PC-9 (cell line): ENCODE measurements at places on chromosomes 5 and 9.
A peak's percentile ranks its signal among the peaks of the same experiment; 100 is the strongest.

DNA sequence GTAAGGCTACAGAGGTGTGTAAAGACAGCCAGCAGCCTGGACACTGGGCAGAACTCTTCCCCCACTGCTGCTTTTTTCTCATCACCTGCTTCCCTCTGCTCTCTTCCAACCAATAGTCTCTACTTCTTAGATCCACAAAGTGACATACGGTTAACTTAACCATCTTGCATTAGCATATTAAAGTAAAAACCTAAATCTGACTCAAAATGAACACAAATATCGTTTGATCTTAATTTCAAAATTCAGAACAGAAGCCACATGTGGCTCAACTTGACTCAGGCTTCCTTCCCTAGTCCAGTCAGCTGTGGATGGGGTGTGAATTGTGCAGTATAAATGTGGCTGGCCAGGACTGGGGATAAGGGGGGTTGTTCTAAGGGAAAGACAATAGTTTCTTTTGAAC is 114.3 kb downstream of the STARD4 start:
- DNase-seq, result no peak

- no peak for DNase-seq
Measured at GRCh38 chr5:139126711-139127111, 71.5 kb downstream of the SIL1 start.

DNA sequence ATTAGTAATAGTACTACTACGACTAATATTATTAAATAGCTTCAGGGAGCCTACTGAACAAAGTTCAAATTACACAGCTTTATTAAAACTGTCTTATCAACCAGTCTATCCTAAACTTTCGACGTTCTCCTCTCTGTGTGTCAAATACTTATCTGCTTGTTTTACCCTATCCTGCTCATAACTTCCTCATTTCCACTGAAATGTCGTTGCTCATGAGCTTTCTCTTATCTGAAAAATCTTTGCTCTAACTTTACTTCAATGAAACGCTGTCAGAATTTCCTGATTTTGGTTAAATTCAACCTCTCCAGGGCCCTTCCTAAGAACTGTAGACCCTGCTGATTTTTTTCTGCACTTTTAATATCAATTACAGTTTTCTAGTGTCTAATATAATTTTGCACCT is 1431.0 kb upstream of the WWC1 start:
- no peak for DNase-seq

GRCh38 chr5:139473105-139473504 is 2.3 kb downstream of the SMIM33 start:
- no peak for DNase-seq

DNA sequence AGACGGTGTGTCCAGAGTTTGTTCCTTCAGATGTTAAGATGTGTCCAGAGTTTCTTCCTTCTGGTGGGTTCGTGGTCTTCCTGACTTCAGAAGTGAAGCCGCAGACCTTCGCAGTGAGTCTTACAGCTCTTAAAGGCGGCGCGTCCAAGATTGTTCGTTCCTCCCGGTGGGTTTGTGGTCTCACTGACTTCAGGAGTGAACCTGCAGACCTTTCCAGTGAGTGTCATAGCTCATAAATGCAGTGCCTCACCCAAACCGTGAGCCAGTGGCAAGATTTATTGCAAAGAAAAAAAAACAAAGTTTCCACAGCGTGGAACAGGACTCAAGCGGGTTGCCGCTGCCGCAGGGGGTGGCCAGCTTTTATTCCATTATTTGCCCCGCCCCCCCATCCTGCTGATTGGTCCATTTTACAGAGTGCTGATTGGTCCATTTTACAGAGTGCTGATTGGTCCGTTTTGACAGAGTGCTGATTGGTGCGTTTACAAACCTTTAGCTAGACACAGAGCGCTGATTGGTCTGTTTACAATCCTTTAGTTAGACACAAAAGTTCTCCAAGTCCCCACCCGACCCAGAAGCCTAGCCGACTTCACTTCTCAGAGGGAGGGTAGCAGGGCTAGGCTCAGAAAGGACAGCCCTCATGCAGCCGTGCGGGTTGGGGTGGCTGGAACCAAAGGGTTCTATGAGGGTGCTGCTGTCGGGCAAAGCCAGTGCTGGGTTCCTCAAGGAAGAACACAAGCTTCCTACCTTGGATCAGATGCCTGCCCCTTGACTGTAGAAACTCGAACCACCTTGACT is 9.1 kb upstream of the RNF130 start:
- no peak for DNase-seq

DNA sequence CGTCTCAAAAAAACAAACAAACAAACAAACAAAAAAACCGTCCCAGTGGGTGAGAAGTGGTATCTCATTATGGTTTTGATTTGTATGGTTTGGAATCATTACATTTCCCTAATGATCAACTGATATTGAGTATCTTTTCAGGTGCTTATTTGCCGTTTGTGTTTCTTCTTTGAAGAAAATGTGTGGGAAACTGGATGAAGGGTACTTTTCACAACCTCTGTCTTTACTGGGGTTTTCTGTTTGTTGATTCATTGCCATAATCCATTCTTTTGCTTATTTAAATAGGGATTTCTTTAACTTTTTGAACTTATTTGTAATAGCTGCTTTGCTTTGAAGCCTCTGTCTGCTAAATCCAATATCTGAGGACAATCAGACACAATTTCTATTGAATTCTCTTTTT is 9.2 kb upstream of the BICD2 start:
- no peak for DNase-seq

GRCh38 chr9:123116036-123116435 is 82.6 kb downstream of the GPR21 start:
- DNase-seq, result no peak

DNA sequence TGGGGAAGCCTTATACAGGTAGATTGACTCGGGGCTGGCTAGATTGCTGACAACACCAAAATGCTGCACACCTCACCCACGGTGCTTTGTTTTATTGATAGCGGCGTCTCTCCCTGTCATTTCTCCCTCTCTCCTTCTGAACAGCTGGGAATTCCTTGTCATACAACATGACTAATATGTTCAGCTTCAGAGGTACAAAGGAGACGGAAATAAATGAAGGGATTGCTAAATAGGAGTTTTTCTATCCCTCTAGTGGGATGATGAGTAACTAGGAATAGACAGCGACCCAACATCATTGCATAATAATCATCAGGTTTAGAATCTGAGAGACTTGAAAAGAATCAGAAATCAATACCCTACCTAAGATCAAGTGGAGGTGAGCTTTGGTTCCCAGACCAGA is 337.7 kb upstream of the PANK3 start:
- no peak for DNase-seq

DNA sequence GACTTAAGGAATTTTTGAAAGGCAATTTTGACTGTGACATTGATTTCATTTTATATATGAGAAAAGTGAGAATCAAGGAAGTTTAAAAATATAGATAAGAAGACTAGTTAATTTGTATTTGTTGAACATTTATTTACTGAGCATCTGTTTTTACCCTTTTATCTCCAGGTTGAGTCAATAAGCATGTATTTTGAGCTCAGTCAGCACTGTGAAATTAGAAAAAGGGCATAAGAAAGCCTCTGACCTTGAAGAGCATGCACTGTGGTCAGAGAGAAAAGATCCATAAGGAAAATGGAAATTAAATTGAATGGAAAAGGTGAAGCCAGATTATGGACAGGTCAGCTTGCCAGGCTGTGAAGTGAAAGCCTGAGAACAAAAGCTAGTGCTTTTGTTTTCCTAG is 44.4 kb downstream of the ELL2 start:
- DNase-seq, result no peak

DNA sequence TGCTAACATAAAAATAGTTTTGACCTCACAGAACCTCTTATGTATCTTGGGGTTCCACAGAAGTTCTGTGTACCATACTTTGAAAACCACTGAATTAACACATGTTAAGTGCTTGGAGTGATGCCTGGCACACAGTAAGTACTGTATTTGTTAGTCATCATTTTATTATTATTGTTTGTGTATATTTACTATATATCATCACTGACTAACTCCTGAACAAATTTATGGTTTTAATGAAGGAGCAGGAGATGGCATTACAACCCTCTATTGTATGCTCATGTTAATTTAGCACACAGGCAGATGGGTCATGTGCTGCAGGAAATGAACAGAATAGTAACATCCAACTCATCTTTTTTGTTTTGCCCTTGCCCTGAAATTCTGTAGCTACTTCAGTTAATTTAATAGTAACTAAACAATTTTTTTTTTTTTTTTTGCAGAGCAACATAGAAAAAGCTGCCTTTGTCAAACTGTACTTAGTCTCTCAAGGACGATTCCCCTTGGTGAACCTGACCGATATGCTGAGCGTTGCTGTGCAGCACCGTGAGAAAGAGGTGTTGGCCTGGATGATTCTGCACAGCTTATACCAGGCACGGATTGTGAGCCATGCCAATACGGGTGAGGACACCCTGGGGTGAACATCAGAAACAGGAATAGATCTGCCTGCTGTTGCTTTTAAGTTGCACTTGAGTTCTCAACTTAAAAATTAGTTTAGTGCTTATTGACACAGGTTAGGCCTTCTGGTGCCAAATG is 45.4 kb downstream of the HACD4 start:
- DNase-seq, result no peak

- no peak for DNase-seq
Measured at GRCh38 chr5:60673334-60673733, 26.6 kb downstream of the DEPDC1B start.

- no peak for DNase-seq
Measured at GRCh38 chr9:2145746-2146145, 130.6 kb downstream of the SMARCA2 start.

DNA sequence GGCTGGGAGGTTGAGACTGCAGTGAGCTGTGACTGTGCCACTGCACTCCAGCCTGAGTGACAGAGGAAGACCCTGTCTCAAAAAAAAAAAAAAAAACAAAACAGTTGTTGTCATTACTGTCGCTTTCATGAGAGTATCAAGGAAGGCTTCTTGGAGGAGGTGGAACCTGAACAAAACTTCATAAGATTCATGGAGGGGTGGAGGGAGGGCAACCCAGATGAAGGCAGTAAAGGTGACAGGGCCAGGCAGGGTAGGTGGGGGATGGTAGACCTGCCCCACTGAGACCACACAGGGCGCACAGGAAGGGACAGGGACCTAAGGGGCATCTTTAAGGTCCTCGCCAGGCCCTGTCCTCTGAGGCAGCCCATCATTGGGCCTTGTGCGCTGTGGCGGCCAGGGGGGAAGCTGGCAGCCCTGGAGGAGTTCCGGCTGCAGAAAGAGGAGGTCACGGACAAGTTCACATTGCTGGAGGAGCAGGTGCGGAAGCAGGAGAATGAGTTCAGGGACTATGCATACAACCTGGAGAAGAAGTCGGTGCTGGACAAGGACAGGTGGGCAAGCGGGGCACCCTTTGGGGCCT is 3.5 kb downstream of the CFAP157 start:
- DNase-seq, result no peak

- DNase-seq, result peak; percentile 65
Measured at GRCh38 chr9:72542917-72543316, 21.5 kb downstream of the TMC1 start.

DNA sequence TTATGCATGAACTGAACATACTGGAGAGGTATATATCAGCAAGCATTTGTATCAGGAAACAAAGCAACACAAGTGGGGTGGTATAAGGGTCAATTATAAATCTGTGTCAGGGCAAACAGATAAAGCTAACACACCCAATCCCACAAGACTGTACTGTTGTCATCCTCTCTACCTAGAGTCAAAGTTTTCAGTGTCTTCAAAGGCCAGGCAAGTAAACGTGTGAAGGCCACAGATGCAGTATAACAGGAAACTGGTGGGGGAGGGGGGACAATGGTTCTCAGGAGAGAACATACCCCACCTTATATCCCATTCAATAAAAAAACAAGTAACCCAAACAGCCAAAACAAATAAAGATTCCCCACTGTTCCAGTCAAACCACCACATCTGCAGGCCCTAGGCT is 22.1 kb downstream of the ELP1 start:
- DNase-seq, result no peak

DNA sequence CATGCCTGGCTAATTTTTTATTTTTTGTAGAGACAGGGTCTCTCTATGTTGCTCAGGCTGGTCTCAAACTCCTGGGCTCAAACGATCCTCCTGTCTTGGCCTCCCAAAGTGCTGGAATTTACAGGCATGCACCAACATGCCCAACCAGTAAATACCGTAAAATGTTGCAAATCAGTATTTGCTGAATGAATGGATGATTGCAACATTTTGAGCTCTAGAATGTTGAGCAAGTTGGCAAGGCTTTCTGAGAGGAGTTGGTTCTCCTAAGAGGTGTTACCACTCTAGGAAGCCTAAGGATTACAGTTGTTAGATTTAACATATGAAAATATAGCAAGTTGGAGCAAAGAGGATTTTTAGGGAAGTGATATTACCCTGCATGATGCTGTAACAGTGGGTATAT is 15.6 kb upstream of the DMXL1 start:
- no peak for DNase-seq

DNA sequence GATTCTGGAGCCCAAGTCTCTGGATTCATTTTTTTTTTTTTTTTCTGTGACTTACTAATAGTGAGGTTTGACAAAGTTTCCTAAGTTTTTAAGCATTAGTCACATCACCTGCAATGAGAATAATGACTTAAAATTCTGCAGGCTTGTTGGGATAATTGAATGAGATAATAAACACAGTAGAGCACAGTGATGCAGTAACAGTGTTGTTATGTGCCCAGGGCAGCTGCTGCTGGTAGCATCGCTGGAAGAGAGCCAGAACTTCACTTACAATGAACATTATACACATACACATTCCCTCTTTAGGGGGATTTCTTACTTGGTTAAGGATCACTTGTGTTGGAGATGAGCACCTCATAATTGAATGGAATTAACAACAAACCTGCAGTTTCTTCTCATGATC is 78.9 kb downstream of the ALDH7A1 start:
- DNase-seq, result no peak

DNA sequence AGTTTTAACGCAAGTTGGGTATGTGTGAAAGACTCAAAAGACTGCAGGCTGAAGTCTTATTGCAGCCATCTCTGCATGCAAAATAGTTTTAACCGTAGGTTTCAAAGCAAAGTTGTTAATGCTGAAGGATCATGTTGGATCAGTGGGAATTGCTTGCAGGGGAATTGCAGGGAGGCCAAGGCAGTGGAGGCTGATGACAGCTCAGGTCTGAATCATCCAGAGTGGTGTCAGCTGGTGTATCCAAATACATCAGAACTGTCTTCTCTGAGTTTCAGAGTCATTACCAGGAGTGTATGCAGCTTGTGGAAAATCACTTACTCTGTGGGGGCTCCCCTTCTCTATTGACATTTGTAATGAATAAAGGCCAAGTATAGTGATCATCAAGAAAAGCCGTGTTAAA is 435.7 kb downstream of the SH3GL2 start:
- no peak for DNase-seq

- DNase-seq, result no peak
Measured at GRCh38 chr5:177230660-177231059, 72.9 kb downstream of the RAB24 start.

DNA sequence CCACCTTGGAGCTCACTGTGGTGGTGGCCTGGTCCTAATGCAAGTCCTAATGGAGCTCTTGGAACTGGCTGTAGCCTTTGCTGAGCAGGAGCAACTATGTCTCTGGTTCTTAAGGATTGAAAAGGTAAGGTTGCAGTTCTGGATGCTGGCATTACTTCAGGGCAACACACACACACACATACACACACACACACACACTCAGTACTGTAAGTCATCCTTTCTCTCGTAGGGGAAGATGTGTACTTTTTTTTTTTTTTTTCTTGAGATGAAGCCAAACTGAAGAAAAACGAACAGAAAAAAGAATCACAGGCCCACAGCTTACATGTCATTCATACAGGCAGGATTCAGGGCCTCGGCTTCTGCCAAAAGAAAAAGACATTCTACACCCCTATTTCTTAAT is 81.1 kb upstream of the RPS23 start:
- no peak for DNase-seq

- no peak for DNase-seq
Measured at GRCh38 chr9:99590840-99591239, 230.8 kb upstream of the NR4A3 start.
